ENCODE measurements at places on chromosomes 4 and X.

- no peak for DNase-seq
These were observed 663.2 kb upstream of the HTR2C start for GRCh38 chrX:113920661-113921060.

- DNase-seq = no peak
These were observed 39.1 kb downstream of the DHRSX start for GRCh38 chrX:2461711-2462016.

DNA sequence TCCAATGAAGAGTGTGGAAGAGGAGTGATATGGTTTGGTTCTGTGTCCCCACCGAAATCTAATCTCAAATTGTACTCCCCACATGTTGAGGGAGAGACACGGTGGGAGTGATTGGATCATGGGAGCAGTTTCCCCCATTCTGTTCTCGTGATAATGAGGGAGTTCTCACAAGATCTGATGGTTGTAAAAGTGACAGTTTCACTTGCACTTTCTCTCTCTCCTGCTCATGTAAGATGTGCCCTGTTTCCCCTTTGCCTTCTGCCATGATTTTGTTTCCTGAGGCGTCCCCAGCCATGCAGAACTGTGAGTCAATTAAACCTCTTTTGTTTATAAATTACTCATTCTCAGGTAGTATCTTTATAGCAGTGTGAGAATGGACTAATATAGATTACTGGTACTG, 39.6 kb downstream of the FAM47C start:
- no peak for DNase-seq

DNA sequence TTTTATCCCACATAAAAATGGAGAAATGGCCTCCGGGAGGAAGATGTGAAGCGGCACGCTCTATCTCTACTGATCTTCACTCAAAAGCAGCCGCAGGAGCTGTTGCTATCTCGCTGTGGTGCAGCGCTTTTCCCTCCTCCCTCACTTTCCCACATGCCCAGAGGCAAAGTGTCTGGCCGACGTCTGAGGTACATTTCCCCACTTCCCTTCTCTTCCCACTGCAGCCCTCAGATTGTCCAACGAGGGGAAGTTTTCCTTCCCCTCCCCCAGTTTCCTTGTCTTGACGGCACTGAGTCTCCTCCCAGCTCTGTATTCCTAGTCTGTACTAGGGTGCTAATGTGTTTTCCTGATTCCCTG, 660 bp upstream of the COL25A1 start:
- no peak for DNase-seq

DNA sequence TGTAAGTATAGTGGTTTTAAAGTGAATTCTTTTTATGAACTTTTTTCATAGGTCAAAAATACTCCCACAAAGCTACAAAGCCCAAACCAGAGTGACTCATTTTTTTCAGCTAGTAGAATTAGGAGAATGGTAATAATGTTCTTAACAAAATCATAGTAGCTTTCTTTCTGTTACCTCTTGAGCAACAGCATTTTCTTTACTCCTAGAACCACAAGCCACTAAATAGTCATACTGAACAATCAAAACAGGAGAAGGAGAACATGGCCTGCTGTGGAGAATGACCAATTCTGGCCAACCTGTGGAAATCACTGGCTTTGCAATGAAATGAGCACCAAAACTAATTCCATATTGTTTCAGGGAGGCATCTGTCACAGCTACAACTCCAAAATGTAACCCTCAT, 112.9 kb downstream of the AMMECR1 start:
- no peak for DNase-seq

GRCh38 chrX:130799393-130799792, 103.6 kb downstream of the ENOX2 start:
- DNase-seq = no peak

DNA sequence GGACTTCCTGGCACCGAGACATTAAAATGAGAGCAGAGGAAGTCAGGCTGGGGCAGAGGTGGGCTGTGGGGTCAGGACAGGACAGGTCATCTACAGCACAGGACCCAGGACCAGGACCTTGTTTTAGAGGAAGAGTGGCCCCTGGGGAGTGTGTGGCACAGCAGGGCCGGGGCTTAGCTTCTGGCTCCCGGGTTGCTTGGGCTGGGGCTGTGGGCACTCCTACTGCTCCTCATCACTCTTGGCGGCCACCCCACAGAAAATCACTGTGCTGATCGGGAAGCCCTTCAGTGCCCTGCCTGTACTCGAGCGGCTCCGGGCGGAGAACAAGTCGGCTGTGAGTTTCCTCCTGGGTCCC, 8.1 kb upstream of the ATP6AP1 start:
- DNase-seq = no peak

DNA sequence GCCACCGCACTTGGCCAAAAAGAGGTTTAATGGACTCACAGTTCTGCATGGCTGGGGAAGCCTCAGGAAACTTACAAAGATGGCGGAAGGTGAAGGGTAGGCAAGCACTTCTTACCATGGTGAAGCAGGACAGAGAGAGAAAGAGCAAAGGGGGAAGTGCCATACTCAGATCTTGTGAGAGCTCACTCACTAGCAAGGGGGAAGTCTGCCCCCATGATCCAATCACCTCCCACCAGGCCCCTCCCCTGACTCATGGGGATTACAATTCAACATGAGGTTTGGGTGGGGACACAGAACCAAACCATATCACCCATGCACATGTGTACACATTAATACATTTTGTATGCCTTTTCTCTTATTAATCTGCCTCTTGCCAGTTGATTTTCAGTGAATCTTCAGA, 77.2 kb upstream of the HSD17B10 start:
- no peak for DNase-seq

DNA sequence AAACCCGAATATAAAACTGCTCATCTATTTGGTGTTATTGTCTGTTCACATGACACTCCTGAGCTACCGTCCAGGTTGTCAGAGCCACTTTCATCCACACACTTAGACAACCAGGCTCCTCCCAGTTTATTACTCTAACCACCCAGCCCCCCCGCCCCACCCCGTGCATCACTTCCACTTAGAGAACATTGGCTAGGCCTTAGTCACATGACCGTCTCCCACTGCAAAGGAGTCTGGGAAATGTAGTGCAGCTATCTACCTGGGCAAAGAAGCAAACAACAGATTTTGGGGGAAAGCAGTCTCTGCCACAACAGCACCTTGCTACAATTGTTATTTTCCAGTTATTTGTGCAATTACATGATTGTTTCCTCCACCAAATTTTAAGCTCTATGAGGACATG, 57.6 kb upstream of the RBPJ start:
- no peak for DNase-seq

- DNase-seq = no peak
These were observed 22.5 kb downstream of the MID1 start for GRCh38 chrX:10597871-10598270.

DNA sequence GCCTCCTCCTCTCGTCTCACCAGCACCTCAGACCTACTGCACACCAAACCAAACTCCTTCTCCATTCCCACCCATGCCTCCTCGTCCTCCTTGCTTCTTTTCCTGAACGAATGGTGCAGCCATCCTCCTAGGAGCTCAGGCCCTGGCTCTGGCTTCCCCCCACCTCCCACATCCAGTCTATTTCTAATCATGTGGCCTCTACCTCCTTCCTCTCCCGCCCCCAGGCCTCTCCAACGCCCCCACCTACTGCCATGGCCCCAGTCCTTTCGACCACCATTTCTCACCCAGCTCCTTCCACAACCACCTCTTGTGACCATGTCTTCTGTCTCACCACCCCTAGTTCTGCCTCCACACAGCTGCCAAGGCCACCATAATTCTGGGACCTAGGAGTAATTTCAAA, 127.1 kb downstream of the PJA1 start:
- DNase-seq = no peak

- DNase-seq = no peak
These were observed 138.6 kb downstream of the KLHL8 start for GRCh38 chr4:87081826-87082225.

GRCh38 chrX:13257223-13258051, 62.4 kb downstream of the ATXN3L start:
- no peak for DNase-seq

DNA sequence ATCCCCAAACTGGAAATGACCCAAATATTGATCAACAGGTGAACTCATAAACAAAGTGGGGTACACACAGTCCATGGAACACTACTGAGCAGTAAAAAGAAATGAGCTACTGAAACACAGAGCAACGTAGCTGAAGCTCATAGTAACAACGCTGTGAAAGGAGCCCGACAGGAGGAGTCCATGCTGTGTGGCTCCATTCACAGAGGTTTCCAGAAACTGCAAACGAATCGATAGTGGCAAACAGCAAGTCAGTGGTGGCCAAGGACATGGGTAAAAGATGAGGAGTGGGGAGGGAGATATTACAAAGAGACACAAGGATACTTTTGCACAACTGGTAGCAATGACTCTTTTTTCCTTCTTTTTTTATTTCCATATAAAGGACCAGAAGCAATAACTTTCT, 90.4 kb downstream of the HAUS3 start:
- DNase-seq = no peak

- no peak for DNase-seq
These were observed 2054.9 kb downstream of the PCDH7 start for GRCh38 chr4:32775049-32775448.

GRCh38 chr4:163090997-163091684, 75.5 kb downstream of the NAF1 start:
- no peak for DNase-seq

DNA sequence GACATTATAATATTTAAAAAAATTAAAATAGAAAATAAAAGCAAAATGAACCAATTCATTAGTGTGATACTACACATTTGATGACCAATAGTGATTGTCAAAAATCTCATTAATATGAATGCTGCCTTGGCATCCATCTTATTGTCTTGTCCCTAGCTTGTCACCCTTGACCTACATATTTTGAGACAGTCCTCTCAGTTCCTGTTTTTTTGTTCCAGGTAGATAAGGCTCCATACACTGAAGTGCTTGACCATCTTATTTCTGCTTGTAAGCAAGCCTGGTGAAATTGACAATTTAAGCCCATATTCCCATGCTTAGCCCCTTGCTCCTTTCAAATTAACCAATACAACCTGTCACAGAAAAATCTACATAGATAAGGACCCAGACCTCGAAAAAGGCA, 534.0 kb upstream of the FMR1 start:
- DNase-seq = no peak

GRCh38 chr4:8315435-8316250, 46.1 kb downstream of the HTRA3 start:
- DNase-seq = no peak

GRCh38 chr4:92270908-92271307, 32.9 kb upstream of the GRID2 start:
- DNase-seq = no peak

GRCh38 chr4:84894621-84895020, 71.9 kb downstream of the WDFY3 start:
- no peak for DNase-seq

GRCh38 chr4:112813790-112814189, 176.8 kb downstream of the LARP7 start:
- no peak for DNase-seq

GRCh38 chr4:128862608-128863311, 53.3 kb downstream of the JADE1 start:
- no peak for DNase-seq

- DNase-seq = no peak
These were observed 14.1 kb downstream of the RPS6KA3 start for GRCh38 chrX:20252381-20253231.

GRCh38 chrX:152641996-152642395, 4.3 kb downstream of the GABRQ start:
- no peak for DNase-seq

- DNase-seq = no peak
These were observed 31.4 kb upstream of the SLC25A31 start for GRCh38 chr4:127698789-127699200.

DNA sequence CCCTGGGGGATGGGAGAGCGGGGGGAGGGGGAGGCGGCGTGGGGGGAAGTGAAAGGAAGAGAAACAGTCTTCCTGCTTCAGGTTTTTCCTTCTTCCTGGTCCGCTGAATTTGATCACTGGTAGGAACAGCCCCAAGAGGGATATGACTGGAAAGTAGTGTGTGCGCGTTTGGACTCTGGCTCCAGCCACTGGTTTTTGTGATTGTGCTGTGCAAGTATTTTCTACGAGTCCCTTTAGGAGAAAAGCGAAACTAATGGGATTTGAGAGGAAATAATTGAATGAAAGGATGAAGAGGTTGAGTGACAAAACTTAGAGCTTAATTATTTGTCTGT, 836 bp downstream of the PRRG1 start:
- no peak for DNase-seq

All from stimulated activated CD8-positive, alpha-beta memory T cell treated with anti-CD3 and anti-CD28 coated beads, Interleukin-4, amount 100 ng/mL, for 1 hour (primary cell).